NCI-H1436 (cell line): ENCODE measurements at places on chromosomes 4 and X.

GRCh38 chrX:85419293-85419692, 39.8 kb upstream of the POF1B start:
- DNase-seq: no peak

DNA sequence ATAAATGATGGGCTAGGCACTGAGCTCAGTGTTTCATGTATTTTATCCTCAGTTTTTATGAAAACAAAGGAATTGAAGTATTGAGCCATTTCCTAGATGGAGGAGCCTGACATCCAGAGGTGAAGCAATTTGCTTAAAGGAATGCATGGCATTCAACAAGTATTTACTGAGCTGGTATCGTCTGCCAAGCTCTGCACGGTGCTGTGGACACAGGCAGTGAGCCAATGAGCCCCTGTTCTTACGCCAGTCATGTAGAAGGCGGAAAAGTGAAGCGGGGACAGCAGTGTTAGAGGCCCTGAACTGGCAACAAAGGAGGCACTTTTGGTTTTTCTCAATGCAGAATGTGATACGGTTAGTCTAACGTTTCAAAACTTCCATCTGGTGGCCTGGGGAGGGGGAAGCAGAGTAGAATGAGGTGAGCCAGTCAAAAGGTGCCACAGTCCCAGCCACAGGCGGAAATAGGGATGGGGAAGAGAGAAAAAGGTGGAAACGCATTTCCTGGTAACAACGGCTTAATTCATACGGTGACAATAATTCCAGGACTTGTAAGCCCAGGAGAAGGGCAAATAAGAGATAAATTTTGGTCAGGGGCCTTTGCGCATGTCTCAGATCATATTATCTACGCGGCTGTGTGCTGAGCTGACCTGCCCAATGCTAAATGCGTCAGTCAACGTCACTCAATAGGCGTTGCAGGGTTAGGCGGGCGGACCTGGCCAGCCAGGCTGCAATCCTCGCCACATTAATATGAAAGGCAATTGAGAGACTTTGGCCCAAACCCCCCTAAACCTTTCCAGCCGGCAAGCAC, 133.9 kb downstream of the AFAP1 start:
- DNase-seq: no peak

DNA sequence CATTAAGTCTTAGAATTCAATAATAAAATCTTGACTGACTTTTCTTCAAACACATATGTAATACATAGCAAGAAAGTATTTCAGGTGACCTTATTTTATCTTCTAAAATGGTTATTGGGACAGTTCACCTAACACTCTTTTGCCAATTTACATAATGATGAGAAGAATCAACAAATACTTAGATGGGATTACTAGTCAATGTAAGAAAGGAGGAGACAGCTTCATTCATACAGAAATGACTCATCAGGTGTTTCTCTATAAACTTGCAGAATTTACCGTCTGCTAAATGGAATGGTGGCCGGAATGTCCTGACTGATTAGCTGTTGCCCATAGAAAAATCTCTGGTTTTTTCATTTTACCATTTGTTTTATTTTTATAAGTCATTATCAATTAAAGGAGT, 115.0 kb upstream of the ETNPPL start:
- DNase-seq: no peak

GRCh38 chr4:109494563-109494962, 60.9 kb downstream of the SEC24B start:
- no peak for DNase-seq

DNA sequence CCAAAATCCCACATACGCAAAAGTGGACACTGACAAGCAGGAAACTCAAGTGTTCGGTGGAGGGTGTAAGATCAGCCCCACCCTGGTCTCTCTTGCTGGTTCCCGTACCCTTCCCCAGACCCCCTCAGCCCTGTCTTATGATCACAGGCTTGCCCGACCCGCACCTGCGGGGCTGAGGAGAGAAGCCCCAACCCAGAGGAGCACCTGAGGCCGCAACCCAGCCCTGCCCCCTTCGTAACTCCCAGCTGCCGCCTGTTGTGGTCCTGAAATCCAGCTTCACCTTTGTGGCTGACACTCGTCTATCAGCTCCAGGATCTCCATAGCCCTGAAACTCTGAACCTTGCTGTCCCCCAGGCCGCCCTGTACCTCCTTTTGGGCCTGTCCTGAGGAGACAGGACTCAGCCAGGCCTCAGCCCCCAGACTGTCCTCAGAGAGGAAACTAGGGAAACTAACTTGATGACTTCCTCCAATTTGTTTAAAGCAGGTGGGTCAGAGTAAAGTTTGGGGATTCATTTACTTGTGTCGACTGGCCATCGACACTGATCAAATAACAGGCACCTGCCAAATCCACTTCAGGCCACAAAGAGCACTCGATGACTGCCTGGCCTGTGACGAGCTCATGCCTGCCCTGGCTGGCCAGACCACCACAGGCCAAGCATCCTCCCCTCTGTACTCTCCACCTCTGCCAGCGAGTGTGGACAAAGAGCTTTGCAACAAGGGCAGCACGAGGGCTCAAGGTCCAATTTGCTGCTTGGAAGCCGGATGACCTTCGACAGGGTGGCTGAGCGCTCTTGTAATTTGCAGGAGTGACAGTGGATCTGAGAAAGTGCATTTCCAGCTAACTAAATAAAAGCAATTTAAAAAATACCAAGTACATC, 19.3 kb downstream of the DCTD start:
- no peak for DNase-seq

- DNase-seq: peak; percentile 29
These were observed 12.7 kb downstream of the ART3 start for GRCh38 chr4:76087007-76087769.

DNA sequence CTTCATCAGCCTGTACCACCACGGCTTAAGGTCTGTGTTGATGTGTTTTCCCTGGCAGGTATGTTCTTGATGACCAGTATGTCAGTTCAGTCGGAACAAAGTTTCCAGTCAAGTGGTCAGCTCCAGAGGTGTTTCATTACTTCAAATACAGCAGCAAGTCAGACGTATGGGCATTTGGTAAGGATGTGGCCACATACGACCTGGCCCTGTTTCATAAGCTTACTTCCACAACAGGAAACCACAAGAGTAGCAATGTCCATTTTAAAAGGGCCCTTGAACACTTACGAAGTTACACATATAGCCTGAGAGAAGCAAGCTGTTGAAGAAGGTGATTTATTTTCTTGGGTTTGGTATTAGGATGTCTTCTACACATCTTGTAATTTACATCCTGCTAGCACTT, 46.1 kb downstream of the BMX start:
- DNase-seq: no peak

GRCh38 chrX:153762626-153763173, 1.3 kb upstream of the PLXNB3 start:
- no peak for DNase-seq

DNA sequence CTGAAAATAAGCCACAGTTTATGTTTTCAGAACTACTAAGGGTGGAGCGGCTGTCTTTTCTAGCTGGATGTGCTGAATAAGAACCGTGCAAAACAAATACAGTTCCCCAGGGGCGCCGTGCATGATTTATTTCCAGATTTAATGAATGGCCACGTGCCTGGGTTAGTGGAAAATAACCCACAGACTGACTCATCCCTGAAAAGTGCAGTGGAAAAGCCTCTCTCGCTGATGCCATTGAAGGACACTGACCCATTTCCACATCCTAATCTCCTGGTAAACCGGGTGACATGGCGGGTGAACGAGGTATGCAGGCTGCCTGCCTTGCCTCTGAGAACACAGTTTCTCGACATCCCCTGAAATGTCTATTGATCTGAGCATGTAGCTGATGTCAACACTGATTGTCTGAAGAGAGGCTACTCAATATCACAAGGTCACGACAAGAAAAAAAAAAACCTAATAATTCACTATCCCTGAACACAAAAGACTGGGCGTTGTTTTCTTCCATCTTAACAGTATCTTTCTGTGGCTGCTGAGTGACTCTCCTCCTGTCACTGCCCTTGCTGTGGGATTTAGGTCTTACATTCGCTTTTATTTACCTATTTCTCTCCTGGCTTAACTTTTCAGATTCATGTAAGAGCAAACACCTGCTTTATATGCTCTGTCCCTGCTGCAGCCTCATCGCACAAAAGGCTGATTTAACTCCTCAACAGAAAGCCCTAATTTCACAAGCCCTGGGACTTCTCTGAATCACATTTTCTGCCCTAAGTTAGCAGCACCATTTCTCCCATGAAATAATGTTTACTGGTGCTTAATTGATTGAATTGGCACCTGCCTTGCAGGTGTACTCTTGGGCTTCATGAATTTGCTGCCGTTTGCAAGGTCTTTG, 76.9 kb upstream of the SCOC start:
- DNase-seq: peak; percentile 43

- DNase-seq: peak; percentile 35
These were observed 164.0 kb upstream of the RASGEF1B start for GRCh38 chr4:81635739-81636138.

DNA sequence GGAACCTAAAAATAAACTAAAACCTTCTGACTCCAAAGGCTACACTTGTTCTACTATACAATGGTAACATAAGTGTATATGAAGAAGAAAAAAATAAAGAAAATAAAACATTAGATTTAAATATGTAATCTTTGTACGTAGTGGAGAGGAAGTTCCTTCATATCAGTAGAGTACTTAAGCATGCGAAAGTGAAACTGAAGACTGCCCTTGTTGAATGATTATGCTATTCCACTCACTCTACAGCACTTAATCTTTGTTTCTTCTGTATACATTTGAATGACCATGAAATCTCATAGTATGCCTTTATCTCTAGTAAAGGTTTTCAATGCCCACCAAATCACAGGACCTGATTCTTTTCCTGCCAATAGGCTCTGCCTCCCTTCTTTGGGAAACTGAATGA, 78.9 kb downstream of the NDST3 start:
- DNase-seq: no peak

GRCh38 chr4:24076811-24077210, 187.0 kb upstream of the PPARGC1A start:
- no peak for DNase-seq

DNA sequence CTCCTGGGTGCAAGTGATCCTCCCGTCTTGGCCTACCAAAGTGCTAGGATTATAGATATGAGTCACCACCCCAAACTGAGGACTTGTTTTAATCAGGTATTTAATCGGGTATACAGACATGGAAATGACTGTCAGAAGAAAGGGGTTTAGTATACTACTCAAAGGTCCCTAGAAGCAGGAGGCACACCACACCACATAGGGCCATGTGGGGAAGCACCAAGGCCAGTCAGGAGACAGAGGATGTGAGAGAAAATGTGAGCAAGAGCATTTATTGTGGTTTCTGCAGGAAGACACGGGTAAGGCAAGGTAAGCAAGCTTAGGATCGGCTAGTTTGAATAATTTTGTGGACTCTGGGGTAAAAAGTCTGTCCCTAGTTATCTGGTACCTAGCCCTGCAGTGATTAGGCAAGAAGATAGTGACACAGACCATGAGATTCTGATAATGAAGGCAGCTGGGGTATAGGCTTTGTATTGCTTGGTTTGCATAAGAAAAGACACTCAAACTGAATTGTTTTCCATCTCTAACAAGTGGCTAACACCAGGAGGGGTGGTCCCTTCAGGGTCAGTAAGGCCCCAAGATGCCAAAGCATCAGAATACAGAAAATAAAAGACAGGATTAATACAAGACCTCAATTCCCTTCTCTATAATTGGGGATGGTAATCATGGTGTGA, 408.8 kb upstream of the F9 start:
- no peak for DNase-seq

DNA sequence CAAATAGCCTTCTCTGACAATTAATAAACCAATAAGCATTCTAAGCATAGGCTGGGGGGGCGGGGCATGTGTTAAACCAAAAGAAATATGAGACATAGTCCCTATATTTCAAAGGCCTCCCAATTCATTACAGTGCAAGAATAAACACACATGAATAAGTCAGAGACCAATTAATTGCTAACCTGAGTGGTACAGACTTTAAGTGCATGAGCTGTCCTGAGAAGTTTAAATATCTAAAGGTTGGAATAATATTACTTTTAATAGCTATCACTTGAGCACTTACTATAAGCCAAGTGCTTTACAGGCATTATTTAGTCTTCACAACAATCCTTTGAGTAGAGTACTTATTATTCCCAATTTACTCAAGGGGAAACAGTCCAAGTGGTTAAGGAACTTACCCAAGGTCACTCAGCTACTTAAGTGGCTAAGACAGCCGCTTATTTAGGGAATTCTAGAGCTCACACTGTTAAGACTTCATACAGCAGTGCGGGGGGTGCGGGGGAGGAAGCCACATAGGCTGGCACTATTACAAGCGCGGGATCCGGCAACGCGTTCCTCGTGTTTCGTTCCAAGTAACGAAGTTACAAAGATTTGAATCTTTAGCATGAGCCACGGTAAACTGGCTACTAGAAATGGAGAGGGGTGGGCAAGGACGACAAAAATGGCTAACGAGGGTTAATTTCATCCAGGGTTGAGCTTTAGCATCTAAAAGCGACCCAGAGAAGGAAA, 1.4 kb downstream of the THOC2 start:
- no peak for DNase-seq

DNA sequence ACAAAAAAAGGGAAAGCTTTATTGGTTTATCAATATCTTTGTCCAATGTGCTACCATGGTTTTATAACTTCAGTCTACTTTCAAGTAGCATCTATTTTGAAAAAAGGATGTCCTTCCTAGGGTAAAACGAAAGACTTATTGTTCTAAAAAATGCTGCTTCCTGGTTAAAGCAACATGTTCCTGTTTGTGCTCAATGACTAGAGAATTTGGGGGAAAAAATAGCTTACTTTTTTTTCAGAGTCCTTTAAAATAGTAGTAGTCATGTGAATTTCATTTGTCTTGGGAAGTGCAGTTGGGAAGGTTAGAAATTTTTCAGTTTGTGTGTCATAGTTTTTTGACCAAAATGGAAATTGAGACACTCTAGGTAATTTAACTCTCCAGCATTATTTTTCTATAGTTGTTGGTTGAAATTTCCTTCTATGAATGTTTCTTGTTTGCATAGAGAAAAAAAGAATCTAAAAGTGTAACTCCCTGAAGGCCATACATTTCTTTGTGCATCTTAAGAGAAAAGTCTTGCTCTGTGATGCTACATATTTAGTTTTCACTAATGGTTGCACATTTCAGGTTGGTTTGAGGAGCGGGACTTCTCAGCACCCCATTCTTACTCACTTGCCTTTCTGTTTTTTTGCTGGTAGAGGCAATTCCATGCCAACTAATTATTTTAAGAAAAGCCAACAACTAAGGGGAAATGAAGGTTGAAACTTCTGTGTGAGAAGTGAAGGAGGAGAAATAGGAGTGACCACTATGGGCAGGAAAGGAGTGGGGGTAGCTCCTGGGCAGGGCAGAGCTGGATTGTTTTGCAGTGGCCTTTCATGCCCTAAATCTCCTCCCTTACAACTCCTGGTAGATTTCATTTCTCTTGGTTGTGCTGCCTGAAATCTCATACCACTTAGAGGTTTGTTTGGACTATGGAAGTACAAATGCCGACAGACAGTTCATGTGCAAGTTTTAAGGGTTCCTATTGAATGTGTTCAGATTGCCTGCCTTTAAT, 76.4 kb downstream of the RAPGEF2 start:
- no peak for DNase-seq

DNA sequence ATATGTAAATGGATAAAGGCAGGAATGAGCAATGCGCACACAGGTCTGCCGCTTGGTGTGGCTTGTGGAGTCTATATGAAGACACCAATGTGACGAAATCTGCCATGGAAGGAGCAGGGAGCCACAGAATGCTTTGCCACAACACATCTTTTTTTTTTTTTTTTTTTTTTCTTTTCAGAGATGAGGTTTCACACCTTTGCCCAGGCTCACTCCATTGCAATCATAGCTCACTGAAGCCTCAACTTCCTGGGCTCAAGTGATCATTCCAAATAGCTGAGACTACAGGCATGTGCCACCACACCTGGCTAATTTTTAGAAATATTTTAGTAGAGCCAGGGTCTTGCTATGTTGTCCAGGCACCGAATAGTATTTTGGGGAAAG, 17.4 kb upstream of the SLC34A2 start:
- no peak for DNase-seq
